ENCODE measurements at places on chromosomes 2 and 18. TPM values are rescaled to one million over a fixed set of nuclear protein-coding genes. Genes with fewer than 3 reads are reported as not detected.

Gene GREB1
- total RNA-seq, result 2.6 TPM

Gene REG1B
- not detected for total RNA-seq

Gene WNT10A
- total RNA-seq, result 0.10 TPM

Gene TSHZ1
- total RNA-seq, result 5.7 TPM

Gene CHRND
- total RNA-seq, result not detected

Gene MC5R
- not detected for total RNA-seq

Gene CELF4
- not detected for total RNA-seq

Gene SLC9A2
- 3.0 TPM for total RNA-seq

Gene NXPH2
- total RNA-seq, result not detected

Gene PLGLB1
- total RNA-seq, result 0.53 TPM

Gene INO80C
- total RNA-seq, result 24.3 TPM

Gene TUBA4B
- total RNA-seq, result 0.20 TPM

Gene SFXN5
- 12.3 TPM for total RNA-seq

Gene SMPD4
- total RNA-seq, result 76.0 TPM

Gene MERTK
- 2.2 TPM for total RNA-seq

Gene LRRC30
- not detected for total RNA-seq

Data from A549 treated with Hydrocortisone at 1 μM for 4 hours (cell line).